ENCODE measurements at places on chromosomes 16 and 17. TPM values are rescaled to one million over a fixed set of nuclear protein-coding genes. Genes with fewer than 3 reads are reported as not detected.

EPX gene
- total RNA-seq, result not detected

CD300LB gene
- total RNA-seq, result not detected

CCL8 gene
- not detected for total RNA-seq

CTRL gene
- 0.37 TPM for total RNA-seq

HSPB9 gene
- total RNA-seq, result not detected

PAFAH1B1 gene
- total RNA-seq, result 78.3 TPM

ZNF174 gene
- total RNA-seq, result 10.7 TPM

KREMEN2 gene
- not detected for total RNA-seq

GCGR gene
- not detected for total RNA-seq

FOXN1 gene
- total RNA-seq, result not detected

SLC47A1 gene
- 5.1 TPM for total RNA-seq

RNF43 gene
- total RNA-seq, result under 0.01 TPM

All from subcutaneous preadipocyte (primary cell).